ENCODE measurements at places on chromosomes 11 and 22.

GRCh38 chr11:61841636-61842527 is 13.8 kb downstream of the FADS2 start:
- no peak for DNase-seq

DNA sequence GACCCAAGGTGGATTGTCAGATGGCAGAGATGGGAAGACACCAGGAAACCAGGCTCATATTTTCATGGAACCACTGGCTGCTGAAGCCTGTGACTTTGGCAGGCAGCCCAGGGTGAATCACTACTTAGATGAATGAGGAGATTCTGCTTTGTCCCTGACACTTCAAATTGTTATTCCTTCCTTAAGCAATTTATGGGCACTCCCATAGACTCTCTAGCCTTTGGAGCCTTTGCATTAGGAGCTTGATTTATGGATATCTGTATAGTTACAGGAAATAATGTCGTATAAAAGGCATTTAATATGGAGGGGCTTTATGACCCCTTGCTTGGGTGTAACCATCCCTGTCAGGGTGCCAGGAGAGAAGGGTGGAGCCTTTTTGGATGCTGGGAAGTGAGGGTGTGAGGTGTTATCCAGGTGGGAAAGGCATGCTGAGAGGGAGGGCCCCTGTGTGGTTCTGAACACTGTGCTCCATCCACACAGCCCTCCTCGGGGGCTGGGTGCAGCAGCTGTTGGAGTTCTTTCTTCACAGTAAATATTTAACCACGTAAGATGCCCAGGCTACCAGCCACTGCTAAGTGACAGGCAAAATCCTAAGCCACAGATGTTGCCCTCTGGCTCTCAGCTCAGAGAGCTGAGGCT is 35.3 kb downstream of the IL18 start:
- no peak for DNase-seq

DNA sequence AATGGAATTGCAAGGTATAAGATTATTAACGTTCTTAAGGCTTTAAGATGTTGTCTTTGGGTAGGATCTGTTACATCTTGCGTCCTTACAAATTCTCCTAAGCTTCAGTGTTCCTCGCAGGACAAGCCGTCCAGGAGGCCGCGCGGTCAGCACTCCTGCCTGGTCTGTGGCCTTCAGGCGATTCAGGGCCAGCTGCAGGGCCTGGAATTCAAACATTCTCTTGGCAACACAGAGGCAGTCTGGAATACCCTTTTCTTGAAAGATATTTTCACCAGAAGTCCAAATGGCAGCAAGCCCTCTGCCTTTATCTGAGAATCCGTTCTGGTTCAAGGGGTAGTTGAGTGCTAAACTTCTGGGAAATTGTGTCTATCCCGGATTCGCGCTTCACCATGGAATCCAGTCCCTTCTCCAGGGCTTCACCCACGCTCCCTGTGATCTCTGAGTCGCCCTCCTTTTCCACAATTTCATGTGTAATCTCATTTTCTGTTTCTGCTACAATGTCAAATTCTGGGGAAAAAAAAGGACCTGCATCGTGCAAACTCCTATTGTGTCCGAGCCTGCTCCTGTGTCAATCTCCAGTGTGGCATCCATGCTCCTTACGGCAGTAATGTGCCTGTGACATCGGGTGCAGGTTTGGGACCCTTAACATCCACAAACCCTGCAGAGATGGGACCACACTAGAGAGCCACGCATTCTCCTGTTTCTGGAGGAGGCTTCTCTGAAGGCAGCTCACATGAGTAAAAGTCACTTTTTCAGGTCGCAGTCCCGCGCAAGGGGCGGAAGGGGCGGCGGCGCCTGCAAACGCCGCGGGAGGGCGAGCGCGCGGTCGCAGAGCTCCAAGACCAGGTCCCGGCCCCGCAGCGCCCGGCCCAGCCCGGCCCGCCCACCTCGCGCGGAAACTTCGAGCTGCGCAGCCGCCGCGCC is 25.4 kb upstream of the SORL1 start:
- peak; percentile 44 for DNase-seq

DNA sequence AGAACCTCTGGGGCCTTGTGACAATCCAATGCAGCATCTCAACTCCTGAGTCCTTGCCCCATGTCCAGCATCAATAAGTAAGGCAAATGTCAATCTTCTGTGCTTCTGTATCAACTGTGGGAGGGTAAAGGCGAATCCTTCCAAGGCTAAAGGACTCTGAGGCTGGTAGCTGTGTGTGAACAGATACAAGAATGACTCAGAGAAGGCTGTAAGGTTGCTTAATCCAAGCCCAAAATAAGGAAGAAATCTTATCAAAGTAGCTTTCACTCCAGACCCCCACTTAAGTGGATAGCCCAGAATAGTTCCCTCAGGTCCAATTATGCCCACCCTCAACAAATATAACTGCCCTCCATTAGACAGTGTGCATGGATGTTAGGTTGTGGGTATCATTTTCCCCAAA is 28.1 kb upstream of the SCGB1A1 start:
- no peak for DNase-seq

GRCh38 chr22:40703736-40704135 is 24.5 kb downstream of the MCHR1 start:
- no peak for DNase-seq

DNA sequence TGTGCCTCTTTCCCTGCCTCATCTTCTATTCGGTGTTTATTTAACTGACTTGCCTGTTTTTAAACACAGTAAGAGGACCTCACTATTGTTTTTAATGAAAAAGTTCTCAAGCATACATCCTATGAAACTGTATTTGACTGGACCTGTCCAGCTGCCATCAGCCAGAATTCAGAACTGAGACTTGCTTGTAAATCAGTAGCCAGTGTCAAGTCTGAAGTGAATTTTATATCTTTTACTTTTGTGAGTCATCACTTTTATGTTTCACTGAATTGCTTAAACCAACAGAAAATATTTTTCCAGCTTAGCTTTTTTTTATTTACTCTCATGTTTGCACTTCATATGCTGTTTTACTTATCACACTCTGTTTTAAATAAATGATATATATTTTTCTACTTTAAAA is 88.3 kb downstream of the LUZP2 start:
- no peak for DNase-seq

GRCh38 chr22:49527611-49528419 is 299.9 kb downstream of the BRD1 start:
- no peak for DNase-seq
